Endothelial cell of umbilical vein (primary cell): ENCODE measurements at places on chromosomes 3 and 15. TPM values are rescaled to one million over a fixed set of nuclear protein-coding genes. Genes with fewer than 3 reads are reported as not detected.

- peak; percentile 59 for DNase-seq
These were observed 752 bp downstream of the C15orf39 start for GRCh38 chr15:75202251-75203016.

GRCh38 chr3:178434206-178434805, 101.9 kb upstream of the KCNMB2 start:
- peak; percentile 22 for DNase-seq

GRCh38 chr15:41930221-41930866, 36.5 kb upstream of the SPTBN5 start:
- peak; percentile 80 for DNase-seq

DNA sequence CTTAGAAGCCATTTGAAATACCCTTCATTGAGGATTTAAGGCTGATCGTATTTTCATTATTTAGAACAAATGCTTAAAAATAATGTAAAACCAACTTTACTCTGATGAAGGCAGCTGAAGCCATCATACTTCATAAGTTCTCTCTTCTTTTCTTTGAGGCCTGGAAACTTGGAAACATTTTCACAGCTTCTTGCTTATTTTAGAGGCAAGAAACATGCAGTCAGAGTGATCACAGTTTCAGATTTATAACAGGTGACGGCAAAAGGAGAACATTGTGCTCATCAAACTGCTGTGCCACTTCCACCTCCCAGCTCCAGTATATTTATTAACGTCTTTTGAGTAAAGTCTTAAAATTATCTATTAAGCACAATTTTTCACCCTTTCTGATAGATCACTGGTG, 376.1 kb downstream of the PTPRG start:
- DNase-seq: no peak

DNA sequence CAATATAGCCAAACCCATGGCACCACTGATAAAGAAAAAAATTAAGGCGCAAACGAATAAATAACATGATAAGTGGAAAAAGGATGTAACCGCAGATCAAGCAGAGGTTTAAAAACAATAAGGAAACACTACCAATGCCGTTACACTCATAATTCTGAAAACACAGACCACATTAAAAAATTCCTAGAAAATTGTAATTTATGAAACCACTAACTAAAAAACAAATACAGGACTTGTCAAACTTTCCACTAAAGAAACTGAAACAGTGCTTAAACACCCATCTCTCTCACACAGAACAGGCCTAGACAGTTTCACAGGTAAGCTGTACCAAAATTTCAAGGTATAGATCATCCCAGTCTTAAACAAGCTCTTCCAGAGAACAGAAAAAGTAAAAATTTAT, 28.4 kb downstream of the PCSK6 start:
- no peak for DNase-seq

GRCh38 chr3:64489361-64490044, 198.3 kb downstream of the ADAMTS9 start:
- no peak for DNase-seq

Gene GOLGA8S
- 0.42 and 0.55 TPM in 2 replicates for total RNA-seq

Gene ACTC1
- not detected in 2 replicates for total RNA-seq
